ENCODE measurements at places on chromosomes 5 and 9.
A peak's percentile ranks its signal among the peaks of the same experiment; 100 is the strongest.

GRCh38 chr5:117590944-117591343 is 1016.3 kb upstream of the SEMA6A start:
- no peak for ATAC-seq

GRCh38 chr5:44384816-44385215 is 4.4 kb downstream of the FGF10 start:
- no peak for ATAC-seq

GRCh38 chr5:168168978-168169698 is 122.3 kb upstream of the WWC1 start:
- no peak for ATAC-seq

DNA sequence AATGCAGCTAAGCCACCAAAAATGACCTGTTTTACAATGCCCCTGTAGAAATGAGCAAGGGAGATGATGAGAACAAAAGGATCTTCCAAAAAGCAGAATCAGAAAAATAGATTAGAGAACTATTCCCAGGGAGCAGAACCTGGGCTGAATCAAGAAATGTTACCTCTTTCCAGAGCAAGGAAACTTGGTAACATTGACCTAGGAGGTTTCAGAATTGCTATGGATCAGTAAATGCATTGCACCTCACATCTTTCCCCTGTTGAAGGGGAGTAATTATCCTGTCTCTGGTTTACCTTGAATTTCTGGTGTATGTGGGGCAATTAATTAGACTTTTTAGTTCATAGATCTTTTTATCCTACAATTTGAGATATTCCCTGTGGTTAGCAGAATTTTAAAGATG is 151.2 kb upstream of the RAI14 start:
- ATAC-seq, result no peak

DNA sequence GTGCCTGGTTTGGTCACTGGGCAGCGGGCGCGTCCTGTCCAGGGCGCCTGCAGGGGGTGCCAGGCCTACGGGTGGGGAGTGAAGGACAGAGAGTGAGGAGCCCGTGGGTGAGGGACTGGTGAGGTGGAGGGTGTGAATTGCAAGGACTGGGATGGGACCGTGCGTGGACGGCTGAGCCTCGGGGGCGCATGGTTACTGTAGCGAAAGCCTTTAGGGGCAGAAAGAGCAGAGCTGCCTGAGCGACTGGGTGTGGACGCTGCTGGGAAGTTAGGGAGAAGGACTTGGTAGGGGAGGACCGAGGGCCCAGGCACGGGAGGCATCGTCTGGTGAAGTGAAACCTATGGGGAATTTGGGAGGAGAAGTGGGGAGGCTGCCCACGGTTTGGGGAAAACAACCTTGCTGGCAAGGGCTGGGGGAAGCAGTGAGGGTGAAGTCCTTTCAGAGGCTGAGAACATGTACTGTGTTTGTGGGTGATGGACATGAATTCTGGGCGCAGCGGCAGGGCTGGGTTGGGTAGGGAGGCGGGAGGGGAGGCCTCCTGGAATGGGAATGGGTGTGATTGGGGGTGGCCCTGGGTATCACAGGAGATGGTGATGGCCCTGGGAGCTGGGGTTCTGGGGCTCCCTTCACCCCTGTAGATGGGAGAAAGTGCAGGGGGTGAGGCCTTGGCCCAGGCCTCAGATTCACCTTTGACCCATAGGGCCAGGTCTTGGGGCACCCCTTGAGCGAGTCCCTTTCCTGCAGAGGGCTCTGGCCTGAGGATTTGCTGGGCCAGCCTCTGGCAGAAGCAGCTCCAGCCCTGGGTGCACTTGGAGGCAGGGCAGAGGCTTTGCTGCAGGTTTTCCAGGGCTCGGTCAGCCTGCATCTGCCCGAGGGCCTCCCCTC is 1.7 kb upstream of the TOR4A start:
- no peak for ATAC-seq

DNA sequence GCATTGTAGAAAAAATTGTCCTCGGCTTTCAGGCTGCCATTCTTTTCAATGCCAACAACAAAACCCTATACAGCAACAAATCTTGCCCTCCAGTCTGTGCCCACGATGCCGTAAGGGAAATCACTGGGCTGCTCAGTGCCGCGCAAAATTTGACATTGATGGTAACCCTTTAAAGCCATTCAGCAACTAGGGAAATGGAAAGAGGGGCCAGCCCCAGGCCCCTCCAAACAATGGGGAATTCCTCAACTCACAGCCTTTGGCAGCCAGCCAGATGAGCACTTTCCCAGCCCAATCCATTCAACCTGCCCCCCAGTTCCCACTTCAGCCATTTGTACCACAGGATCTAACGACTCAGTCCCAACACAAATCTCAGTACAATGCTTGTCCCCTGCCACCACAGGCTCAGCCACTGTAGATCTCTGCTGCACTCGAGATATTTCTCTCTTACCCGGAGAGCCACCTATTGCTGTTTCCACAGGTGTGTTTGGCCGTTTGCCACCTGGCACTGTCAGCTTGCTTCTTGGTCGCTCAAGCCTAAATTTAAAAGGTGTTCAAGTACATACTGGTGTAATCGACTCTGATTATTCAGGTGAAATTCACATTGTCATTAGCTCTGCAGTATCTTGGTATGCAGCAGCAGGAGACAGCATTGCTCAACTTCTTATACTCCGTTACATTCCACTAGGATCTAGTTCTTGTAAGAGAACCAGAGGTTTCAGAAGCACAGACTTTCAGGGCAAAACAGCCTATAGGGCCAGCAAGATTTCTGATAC is 103.3 kb downstream of the SYK start:
- no peak for ATAC-seq

- ATAC-seq, result no peak
Observed at GRCh38 chr5:136420168-136420898, 55.0 kb upstream of the TRPC7 start.

DNA sequence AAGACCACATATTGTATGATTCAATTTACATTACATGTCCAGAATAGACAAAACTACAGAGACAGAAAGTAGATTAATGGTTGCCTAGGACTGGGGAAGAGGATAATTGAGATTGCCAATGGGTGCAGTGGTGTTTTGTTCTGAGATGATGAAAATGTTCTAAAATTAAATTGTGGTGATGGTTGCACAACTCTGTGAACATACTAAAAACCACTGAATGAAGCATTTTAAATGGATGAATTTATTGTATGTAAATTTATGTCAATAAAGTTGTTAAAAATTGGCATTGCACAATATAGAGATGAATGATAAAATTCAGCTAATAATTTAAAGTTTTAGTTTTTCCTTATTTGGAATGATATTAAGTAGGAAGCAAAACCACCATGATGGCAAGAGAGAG is 109.5 kb upstream of the NR4A3 start:
- no peak for ATAC-seq

DNA sequence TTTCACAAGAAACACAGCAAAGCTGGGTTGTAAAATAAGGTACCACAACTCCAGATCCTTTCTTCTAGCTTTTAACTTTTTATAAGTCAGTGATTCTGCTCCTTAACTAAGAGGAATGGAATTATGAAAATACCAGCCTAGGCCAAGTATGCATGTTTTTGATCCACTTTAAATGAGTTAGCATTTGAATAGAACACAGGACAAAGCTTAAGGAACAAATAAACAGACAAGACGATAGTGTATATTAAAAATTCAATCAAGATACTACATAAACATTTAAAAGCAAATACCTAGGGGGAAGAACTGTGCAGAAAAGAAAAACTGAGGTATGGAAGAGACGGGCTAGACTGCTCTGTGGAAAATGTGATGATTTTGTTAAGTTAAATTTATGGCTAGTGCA is 200.7 kb downstream of the LURAP1L start:
- ATAC-seq, result no peak

DNA sequence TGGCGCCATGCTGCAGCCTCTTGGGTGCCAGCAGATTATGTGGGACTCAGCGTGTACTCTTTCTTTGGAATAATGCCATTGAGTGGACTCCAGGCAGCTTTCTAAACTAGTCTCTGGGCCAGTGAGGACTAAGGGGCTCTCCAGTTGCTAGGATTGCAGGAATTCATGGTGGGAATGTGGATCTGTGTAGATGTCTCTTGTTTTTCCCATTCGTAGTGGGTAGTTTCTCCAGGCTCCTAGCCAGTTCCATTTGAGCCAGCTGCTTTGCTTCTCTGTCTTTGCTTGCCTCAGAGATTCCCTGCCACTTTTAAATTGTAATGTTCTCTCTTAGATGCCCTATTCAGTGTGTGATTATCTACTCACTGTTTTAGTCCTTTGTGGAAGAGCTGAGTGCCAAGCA is 42.6 kb downstream of the SLF1 start:
- ATAC-seq, result no peak

DNA sequence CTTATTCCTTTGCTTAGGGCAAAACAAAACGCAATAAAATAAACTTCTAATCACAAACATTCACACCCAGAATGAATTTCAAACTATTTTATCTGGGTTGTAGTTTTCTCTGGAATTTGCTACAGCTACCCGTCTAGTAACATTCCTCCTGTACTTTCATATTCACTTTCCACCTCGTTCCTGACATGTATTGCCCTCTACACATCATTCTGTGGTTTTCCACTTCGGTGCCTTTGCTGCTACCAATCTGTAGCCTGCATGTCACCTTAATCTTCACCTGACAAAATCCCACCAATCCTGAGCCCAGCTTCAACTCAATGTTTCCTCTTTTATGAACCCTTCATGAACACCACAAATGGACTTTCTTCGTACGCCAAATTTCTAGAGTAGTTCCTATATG is 694.1 kb upstream of the C9orf72 start:
- no peak for ATAC-seq

DNA sequence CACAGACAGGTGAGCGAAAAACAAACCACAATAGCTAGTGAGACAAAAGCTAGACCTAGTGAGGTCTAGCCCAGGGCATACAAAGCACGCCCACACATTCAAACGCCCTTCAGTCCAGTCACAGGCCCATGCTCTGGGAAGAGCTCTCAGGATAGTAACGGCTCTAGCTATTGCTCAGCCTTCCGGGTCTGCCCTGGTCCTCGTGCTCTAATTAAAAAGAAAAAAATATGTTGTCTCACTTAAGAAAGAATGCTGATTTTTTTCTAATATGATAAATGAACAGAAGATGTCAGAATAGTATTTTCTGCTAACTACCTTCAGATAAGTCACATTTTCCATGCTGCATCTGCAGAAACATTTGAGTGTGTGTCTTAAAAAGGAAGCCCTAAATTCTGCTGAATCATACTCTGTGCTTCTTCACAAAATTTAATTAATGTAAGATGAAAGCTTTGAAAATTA is 94.5 kb downstream of the PLPP1 start:
- ATAC-seq, result peak; percentile 67

- ATAC-seq, result no peak
Observed at GRCh38 chr5:2156358-2157059, 273.8 kb upstream of the IRX4 start.

- ATAC-seq, result peak; percentile 85
Observed at GRCh38 chr9:76654575-76654974, 109.7 kb upstream of the PCA3 start.

DNA sequence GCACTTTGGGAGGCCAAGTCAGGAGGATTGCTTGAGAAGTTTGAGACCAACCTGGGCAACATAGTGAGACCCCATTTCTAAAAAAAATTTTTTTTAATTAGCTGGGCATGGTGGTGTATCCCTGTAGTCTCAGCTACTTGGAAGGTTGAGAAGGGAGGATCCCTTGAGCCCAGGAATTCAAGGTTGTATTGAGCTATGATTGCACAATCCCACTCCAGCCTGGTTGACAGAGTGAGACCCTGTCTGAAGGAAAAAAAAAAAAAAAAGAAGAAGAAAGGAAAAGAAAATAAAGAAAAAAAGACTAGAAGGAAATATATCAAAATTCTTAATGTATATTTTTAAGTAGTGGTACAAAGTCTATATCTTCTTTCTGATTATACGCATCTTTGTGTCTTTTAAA is 28.8 kb upstream of the PCDHB1 start:
- ATAC-seq, result no peak

DNA sequence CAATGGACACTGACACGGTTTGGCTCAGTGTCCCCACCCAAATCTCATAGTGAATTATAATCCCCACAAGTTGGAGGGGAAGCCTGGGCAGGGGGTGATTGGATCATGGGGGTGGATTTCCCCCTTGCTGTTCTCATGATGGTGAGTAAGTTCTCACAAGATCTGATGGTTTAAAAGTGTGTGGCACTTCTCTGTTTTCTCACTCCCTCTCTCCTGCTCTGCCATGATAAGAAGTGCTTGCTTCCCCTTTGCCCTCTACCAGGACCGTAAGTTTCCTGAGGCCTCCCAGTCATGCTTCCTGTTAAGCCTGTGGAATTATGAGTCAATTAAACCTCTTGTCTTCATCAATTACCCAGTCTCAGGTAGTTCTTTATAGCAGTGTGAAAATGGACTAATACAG is 115.8 kb upstream of the KIF2A start:
- no peak for ATAC-seq

GRCh38 chr5:159324102-159324755 is 6.1 kb downstream of the IL12B start:
- peak; percentile 94 for ATAC-seq

DNA sequence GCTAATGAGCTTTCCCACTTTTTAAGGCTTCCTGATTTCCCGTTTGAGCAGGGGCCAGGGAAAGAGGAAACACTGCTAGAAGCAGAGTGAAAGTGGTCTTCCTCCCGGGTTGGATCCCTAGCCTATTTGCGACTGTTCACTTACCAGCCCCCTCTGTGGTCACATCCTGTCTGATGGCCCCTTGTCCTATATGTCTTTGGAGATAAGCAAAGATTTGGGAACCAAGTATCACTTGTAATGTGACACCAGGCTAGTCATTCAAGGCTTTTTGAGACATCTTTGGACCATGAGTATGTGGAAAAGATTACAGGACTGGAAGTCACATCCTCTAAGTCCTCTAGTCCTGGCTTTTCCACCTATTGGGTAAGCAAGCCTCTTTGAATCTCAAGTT is 6.1 kb downstream of the DNAJB5 start:
- ATAC-seq, result no peak

DNA sequence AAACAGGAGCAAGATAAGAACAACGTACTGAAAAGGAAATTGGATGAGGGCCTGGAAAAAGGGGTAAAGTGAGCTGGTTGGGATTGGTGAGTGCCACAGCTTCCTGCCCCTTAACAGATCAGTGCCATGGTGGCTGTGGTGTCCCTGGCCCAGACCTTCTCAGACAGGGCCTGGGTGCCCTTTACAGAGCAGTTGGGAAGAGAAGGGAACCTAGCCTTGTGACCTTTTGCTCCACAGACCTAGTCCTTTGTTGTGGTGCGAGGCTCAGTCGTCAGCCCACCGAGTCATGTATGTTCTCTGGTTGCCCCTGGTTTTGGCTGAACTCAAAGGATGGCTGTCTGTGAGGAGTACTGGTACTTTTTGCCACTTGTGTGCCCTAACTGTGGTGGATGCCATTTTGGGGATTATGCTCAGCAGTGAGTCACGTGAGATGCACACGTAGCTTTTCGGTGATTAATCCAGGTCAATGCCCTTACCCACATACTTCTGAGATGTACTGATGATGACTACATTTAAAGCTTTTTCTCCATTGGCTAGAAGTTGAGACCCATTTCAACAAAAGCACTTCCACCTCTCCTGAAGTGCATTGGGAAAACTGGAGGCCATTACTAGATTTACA is 48.4 kb downstream of the EXOSC2 start:
- peak; percentile 37 for ATAC-seq

GRCh38 chr5:83530193-83530592 is 58.6 kb downstream of the VCAN start:
- ATAC-seq, result peak; percentile 73
